A172 (cell line): ENCODE measurements at places on chromosomes 5 and 9. TPM values are rescaled to one million over a fixed set of nuclear protein-coding genes. Genes with fewer than 3 reads are reported as not detected.

The SPINK6 gene
- 0.89 and 2.4 TPM in 2 replicates for total RNA-seq

The OR1L4 gene
- total RNA-seq, result not detected in 2 replicates

The C9orf153 gene
- not detected in 2 replicates for total RNA-seq

The SCGB3A2 gene
- not detected in 2 replicates for total RNA-seq

The SLC6A3 gene
- total RNA-seq, result not detected in 2 replicates

DNA sequence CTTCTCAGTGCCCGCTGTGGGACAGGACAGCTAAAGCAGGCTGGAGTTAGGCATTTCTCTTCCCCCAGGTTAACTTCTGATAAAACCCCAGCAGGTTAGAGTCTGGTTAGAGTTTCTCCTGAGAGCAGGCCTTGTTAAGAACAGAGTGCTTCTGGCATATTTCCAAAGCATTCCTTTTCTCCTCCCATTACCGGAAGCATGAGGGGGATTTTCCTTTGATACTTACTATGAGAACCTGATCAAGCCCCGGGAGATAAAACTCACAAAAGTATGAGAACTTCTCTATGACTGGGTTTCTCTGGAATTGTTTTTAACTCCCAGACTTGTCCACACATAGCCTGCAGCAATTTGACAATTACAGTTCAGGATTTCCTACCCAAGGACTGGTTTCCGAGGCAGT is 77.4 kb upstream of the MAST4 start:
- no peak for DNase-seq

DNA sequence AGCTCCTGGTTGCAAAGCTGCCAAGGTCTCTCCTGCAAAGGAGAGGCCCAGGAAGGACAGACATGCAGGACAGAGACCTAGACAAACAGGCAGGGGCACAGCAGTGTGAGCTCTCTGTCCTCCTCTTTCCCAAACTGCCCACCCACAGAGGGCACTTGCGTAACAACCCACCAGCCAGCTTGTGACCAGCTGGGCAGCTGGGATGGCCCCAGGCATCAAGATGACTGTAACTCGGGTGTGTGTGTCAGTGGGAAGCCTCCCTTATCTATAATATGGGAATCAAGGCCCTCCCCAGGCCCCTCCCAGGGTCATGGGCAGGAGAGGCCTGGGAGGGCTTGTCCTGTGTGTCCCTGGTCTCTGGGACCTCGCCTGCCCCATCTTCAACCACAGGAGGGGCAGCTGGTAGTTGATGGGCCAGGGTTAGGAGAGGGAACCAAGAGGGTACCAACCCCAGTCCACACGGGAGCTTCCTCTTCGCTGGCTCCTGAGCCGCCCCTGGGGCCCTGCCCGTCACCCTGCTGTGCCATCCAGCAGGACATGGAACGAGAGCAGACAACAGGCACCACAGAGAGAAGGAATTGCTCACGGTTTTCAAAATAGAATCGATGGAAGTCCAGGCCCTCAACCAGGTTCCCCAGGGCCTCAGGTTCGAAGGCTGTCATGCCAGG is 37.9 kb downstream of the SLC6A7 start:
- peak; percentile 28 for DNase-seq

GRCh38 chr9:87622923-87623322 is 103.0 kb upstream of the CTSL start:
- no peak for DNase-seq

DNA sequence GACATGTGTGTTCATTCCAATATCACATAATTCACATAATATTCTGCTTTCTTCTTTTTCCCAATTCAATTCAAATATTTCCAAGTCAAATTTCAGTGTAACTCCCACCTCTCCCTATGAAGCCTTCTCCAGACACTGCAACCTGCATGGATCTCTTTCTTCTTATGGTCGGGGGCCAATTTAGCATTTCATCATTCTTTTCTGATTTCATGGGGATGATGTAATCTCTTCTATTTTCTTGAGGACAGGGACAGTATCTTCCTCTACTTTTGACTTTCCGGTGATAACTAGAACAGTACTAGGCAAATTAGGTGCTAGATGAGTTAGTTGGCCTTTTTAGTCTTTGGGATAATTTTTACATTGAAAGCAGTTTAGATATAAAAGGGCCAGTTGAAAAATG is 92.7 kb downstream of the CARTPT start:
- no peak for DNase-seq

DNA sequence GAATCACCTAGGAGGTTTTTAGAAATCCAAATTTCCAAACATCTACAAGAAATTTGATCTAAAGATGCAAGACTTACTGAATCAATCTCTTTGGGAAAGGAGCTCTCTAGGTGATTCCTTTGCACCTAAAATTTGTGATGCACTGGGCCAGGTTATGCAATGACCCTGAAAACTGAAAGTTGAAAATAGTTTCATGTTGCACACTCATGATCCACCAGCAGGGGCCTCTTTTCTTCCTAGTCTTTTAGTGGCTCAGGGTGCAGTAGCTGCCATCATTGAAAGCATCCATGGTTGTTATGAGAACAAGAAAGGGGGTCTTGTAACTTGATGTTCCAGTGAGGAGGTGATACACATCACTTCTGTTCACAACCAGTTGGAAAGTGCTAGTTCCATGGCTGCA is 486.8 kb downstream of the PSAT1 start:
- DNase-seq, result no peak

DNA sequence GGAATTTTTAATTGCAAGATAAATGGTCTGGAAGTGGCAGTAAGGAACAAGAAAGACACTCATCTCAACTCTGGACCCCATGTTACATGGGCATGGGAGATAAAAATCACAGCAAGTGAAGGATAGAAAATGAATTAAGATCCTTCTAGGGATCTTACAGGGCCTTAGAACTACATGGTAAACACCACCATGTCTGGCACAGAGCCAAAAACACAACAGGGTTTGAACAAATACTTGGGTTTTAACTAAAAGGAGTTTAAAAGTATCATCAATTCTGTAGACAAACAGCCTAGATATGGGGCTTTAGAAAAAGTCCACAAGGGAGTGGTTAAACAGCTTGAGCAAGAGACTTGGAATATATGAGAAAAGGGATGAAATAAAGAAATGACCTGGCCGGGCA is 366.4 kb downstream of the ARL15 start:
- no peak for DNase-seq

GRCh38 chr5:87300176-87300575 is 32.5 kb downstream of the RASA1 start:
- DNase-seq, result no peak

DNA sequence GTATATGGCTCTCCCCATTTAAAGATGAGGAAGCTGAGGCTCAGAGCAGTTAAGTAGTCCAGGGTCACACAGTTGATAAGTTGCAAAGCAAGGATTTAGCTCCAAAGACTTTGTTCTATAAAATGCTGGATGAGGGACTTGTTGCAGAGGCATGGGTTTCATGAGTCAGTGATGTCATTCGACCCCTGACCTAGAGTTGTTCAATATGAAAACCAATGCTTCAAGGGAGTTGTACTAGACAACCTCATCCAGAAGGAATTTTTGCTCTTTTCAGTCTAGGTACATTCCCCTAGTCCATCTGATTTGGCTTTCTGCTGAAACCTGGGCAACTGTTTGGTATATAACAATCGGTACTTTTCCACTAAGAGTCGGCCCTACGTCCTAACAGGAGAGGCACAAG is 550.4 kb downstream of the EBF1 start:
- no peak for DNase-seq

DNA sequence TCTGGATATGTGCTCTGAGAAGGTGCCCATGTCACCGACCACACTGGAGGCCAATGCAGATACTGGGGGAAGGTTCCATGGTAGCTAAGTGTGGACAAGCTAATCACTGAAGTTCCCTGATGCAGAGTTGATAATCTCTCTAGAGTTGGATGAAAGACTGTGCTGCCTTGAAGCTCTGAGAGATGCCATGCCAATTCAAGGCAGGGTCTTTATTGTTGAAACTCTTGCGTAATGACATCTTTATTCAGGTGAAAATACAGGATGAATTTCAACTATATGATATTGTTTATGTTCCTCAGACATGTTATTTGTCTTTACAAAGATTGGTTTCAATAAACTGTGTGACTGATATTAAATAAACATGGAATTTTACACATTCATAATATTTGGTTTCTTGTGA is 167.6 kb upstream of the TMEM161B start:
- DNase-seq, result no peak
